ENCODE measurements at places on chromosomes 12 and 14.

GRCh38 chr12:101430456-101430855 lies 22.9 kb upstream of the ARL1 start:
- DNase-seq, result no peak

DNA sequence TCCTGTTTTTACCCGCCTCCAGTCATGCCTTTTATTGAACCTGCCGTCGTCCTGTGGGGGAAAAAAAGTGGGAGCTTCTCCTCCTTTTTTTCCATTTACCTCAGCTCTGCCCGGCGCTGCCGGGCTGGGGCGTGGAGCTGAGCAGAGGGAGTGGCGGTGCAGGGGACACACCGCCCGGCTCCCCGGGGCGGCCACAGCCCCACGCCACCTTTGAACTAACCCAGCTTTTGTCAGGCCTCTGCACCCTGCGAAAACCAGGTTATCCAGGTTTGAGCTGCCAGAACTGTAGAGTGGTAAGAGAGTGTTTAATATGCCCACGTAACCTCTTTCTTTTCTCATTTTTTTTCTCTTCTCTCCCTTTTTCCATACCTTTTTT lies 161.0 kb upstream of the FKBP4 start:
- DNase-seq, result no peak

- no peak for DNase-seq
These were observed 73.7 kb upstream of the CISTR start for GRCh38 chr12:53825246-53826081.

DNA sequence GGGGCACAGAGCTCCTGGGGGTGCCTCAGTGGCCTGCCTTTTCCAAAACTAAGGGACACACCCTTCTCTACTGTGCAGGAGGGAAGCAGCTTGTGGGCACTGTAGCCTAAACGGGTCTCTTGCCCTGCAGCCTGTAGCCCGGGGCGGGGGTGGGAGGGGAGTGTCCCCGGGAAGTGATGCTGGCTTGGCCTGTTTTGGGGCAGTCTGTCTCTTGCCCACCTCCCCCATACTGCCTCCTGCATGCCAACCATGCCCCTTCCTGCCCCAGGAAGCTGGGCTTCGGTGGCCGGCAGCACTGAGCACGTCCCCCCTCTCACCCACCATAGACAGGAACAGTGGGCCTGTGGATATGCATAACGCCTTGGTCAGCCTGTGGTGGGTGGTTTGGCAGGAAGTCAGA lies 43.4 kb downstream of the PRIMA1 start:
- DNase-seq, result no peak

DNA sequence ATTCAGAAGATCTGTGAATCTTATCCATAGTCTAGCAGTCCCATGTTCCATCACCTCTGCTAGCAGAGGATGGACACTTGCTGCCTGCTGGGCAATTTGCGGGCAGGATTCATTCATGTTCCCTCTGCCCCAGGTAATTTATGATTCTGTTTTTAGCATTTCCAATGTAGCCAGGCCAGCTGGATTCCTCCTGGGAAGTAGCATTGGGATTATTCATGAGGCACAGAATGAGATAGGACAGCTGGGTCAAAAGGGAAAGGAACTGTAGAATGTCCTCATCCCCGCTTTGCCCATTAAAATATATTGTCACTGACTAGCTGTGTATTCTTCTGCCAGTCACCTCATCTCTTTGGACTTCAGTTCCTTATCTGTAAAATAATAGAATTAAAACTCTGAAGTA lies 68.7 kb downstream of the SLC35F4 start:
- no peak for DNase-seq

DNA sequence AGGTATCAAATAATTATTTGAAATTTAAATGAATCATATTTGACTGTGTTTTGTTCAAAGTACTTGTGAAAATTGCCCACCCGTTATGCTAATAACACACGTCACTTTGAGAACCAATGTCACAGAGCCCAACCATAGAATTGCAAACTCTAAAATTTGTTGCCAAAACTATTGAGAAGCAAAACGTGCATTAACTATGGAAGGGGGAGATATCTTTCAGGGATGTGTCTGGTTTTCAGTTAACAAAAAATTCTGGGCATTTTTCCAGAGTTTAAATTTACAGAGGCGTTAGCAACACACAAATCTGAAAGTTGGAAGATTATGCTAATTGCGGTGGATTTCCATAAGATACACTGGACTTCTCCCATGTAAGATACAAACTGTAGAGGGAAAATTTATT lies 371.8 kb upstream of the E2F7 start:
- DNase-seq, result no peak

GRCh38 chr12:54071942-54072341 lies 18.3 kb downstream of the HOXC4 start:
- no peak for DNase-seq

DNA sequence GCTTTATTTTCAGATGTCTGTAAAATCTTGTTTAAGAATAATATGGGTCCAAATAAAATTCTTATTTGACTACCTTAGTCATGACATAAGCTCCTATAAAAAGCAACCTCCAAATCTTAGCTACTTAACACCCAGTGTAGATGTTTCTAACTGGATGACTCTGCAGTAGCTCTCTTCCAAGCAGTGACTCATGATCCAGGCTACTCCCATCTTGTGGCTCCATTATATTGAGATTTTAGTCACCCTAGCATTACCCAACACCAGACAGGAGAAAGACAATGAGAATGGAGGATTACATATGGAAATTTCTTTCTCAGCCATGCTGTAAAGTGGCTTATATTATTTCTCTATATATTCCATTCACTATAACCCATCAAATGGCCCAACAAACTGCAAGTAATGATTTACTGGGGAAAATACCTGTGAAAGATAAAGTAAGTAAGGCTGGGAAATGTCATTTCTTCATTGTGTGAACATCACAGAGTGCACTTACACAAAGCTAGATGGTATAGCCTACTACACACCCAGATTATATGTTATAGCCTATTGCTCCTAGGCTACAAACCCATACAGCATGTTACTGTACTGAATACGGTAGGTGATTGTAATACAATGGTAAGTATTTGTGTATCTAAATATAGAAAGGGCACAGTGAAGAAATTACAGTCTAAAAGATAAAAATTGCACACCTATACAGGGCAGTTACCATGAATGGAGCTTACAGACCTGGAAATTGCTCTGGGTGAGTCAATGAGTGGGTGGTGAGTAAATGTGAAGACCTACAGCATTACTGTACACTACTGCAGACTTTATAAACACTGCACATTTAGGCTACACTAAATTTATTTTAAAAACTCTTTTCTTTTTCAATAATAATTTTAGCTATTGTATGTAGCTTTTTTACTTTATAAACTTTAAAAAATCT lies 163.2 kb downstream of the DYRK2 start:
- DNase-seq, result no peak

DNA sequence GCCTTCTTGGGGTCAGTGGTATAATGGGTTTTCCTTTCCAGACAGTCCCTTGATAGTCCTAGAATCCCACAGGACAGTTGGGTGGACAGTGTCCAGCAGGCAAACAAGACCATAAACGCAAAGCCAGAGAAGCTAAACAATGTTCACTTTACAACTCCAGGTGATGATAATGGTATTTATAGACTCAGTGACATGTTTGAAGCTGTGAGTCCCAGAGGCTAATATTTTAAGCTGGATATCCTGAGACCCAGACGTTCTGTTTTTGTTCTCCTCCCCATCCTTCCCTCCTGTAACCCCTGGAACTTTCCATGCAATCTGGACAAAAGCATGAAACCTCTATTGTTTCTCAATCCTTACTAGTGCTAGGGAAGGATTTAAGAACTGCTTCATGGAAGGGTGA lies 121.0 kb downstream of the ZFP36L1 start:
- DNase-seq, result no peak

DNA sequence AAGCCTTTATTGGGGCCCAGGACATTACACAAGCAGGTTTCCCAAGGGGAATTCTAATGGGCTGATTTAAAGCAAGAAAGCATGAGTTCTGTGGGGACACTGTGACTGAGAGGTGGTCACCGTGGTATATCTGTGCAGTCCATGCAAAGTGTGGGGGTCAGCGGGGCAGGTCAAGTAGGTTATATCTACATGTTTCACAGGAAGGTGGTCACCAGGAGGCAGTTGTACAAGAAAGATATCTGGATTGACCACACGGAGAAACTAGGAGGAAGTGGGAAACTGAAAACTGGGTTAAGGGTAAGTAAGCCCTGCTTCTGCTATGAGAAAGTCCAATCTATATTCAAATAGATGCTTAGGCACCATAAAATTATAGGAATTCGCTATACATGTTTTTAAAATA lies 77.8 kb upstream of the CNOT2 start:
- DNase-seq, result no peak

- DNase-seq, result no peak
These were observed 162.1 kb downstream of the C12orf42 start for GRCh38 chr12:103333676-103334075.

DNA sequence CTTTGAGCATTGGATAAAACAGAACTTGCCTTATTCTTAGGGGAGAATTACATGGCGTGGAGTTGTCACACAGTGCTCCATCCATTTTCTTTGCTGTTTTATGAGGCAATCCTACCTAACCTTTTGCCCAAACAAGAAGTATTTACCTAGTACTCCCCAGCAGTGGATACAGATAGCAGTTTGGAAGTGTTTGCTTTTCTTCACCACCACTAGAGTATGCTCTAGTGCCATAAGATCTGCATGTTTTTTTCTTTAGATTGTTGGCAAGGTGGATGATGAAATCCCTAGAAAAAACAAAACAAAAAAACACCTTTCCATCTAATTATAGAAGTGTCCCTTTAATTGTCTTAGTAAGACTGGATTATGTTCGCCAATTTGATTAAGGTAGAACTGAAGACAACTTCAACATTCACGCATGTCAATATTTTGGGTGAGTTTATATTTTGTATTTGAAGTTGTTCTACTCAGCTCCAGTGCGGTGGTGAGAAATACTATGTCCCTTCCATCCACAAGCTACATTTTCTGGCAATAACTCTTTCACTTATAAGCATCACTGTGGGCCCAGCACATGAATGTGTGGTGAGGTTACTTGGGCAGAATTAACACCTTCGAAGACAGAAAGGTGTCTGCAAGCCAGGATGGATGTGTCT lies 23.6 kb upstream of the TMEM260 start:
- no peak for DNase-seq

GRCh38 chr14:99546234-99546879 lies 57.6 kb downstream of the CCDC85C start:
- DNase-seq, result no peak

GRCh38 chr12:11164384-11164783 lies 6.6 kb upstream of the SMIM10L1 start:
- no peak for DNase-seq

DNA sequence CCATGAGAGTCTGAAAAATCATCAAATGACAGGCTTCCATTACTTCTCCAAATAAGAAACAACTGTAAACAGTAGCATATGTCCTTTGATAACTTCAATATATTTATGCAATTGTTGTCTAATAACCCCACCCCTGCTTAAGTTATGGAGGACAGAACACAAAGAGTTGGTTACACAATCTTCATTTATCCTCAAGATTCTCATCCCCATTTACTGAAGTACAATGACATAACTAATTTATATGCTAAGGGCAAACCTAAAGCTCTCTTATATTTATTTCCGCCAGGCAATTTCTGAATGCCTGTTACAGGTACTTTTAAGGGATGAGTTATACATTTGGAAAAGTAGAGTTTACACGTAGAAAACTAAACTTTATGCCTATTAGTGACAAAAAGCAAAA lies 12.3 kb downstream of the SCAF11 start:
- DNase-seq, result no peak

Measured in activated CD4-positive, alpha-beta T cell treated with anti-CD3 and anti-CD28 coated beads for 48 hours (primary cell).